DMS153 (cell line): ENCODE measurements at places on chromosomes 5 and 9.

- DNase-seq, result no peak
These were observed 49.4 kb downstream of the MEF2C start for GRCh38 chr5:88833371-88834130.

- DNase-seq, result no peak
These were observed 167.3 kb upstream of the MOCS2 start for GRCh38 chr5:53276825-53277224.

- DNase-seq, result no peak
These were observed 48.7 kb downstream of the CHD1 start for GRCh38 chr5:98880151-98880550.

DNA sequence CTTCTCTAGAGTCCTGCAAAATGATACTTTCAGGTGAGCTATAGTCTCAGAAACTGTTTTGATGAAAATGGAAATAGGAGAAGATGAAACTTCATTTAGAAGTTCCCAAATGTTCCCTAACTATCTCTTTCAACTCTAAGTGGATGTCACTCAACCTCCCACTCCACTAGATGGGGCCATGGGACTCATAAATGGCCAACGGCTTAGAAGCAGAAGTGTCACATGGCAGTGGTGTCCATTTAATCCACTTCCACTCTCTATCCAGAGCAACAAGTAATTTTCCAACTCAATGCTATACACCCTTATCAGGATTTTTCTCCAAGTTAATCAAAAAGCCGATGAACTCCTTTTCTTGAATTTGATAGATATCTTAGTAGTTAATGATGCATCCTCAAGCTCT is 295.7 kb downstream of the EDIL3 start:
- DNase-seq, result no peak

DNA sequence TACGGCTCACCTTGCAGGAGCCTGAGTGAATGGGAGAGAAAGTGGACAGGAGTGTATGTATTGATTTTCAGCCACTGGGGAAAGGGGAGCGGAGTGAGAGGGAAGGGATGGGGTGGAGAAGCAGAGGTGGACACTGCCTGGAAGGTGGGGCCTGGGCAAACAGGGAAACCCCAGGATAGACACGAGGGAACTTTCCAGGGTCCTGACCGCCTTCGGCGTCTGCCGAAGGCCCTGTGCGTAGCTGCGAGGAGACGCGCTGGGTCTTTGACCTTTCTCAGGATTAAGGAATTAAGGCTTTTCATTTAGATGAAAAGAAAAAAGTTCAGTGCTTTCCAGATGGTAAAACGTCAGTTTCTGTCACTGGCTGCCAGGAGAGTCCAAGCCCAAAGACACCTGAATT is 134.6 kb upstream of the RAPGEF1 start:
- no peak for DNase-seq

- peak; percentile 54 for DNase-seq
These were observed 119.5 kb downstream of the SYK start for GRCh38 chr9:90921104-90921503.

DNA sequence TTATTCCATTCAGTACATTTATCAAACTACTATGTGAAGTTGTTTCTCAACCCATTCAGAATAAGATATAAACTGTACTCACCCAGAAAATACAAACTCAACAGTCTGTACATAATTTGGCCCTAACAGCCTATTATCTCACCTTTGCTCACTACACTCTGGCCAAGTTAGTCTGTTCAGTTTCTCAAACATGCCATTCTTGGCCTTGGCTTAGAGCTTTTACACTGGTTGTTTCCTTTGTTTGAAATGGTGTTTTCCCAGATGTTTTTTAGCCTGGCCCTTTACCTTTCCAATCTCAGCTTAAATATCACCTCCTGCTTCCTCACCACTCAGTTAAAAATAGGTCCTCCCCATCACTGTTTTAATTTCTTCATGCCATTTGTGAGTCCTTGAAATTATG is 13.6 kb downstream of the CDC42SE2 start:
- no peak for DNase-seq

- DNase-seq, result no peak
These were observed 34.3 kb upstream of the FRMD3 start for GRCh38 chr9:83572524-83572923.

DNA sequence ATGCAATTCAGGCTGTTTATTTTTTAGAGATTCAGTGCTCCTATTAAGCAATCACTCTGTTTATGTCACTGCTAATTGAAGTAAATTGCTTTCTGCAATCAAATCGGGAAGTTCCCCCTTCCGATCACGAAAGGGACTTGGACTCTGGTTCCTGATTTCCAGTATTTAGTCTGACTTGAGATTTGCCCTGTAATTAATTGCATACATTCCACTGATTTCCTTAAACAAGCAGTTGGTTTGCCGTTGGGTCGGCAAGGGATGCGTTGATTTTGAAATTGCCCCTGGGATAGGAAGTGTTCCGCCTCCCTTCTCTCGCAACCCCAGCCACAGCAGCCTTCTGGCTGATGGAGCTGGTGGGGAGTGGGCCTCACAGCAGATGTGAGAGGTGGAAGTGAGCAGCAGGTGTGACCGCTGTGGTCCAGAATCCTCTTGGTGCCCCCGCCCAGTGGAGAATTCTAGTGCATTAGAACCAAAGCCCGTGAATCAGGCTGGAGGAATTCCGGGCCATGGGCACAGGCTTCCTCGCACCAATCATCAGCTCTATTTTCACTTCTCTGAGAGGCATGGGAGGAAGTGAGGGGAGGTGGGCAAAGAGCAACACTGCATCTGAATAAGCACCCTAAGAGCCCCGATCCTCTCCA is 102.5 kb downstream of the SPRY4 start:
- no peak for DNase-seq

DNA sequence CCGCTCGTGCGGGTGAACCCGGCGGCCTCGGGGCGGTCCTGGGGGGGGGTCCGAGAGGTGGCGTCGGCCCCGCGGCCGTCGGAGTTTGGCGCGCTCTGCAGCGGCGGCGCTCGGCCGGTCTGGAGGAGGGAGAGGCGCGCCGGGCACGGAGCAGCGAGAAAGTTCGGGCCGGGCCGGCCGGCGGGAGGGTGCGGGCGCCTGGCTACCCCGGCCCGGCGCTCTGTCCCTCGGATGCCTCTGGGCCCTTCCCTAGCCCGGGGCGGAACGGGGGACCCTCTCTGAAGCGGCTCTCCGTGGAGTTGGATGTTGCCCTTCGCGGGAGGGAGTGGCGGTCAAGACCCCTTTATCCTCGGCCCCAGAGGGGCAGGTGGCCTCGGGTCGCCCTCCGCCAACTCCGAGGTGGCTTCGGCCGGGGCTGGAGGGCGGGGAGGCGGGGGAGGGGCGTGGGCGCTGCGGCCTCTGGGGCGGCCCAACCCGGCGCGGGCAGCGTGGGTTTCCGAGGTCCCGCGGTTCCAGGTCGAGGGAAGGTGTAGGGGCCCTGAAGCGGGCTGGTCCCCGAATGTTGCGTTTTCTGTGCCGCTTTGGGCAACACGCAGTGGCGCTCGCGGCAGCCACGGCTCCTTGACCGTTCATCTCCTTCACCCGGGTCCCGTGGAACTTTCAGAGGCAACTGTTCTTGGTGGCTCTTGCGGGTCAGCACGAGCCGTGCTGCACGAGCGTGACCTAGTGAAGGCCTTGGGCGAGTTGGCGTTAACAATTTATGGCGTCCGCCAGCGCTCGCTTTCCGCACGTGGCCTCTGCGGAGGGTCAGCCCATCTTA is 290.5 kb downstream of the DOCK8 start:
- DNase-seq, result no peak

DNA sequence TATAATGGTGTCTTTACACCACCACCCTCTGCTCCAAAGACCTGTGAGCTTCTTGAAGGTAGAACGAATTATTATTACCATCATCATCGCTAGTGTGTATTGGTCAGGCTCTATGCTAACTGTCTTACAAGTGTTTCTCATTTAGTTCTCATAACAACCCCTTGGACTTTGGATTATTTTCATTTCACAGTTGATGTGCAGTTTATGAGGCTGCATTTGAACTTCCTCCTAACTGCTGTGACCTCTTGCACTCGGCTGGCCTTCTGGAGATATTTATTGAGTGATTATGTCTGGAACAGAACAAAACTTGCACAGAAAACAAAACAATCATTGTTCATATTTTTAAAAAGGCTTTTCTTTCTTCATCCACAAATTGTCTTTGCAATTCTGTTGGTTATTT is 306.3 kb upstream of the SGCD start:
- no peak for DNase-seq

DNA sequence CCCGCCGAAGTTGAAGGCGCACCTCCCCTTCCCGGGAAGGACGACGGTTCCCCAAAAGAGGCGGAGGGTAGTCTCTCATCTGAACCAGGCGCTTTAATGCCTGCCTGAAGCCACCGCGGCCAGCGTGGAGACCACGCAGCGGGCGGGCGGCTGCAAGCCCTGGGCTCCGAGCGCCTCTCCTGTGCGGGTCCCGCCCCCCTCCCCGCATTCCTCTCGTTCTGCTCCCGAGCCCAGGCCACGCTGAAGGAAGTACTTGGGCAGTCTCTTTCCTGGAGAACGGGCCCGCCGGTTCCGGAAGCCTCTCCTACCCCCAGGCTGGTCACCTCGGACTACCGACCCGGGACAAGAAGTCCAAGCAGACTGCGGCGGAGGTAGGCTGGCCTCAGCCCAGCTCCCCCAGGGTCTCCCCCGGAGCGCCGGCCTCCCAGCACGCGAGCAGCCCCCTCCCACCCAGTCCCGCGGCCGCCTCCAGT is 571 bp downstream of the PPIC start:
- no peak for DNase-seq

DNA sequence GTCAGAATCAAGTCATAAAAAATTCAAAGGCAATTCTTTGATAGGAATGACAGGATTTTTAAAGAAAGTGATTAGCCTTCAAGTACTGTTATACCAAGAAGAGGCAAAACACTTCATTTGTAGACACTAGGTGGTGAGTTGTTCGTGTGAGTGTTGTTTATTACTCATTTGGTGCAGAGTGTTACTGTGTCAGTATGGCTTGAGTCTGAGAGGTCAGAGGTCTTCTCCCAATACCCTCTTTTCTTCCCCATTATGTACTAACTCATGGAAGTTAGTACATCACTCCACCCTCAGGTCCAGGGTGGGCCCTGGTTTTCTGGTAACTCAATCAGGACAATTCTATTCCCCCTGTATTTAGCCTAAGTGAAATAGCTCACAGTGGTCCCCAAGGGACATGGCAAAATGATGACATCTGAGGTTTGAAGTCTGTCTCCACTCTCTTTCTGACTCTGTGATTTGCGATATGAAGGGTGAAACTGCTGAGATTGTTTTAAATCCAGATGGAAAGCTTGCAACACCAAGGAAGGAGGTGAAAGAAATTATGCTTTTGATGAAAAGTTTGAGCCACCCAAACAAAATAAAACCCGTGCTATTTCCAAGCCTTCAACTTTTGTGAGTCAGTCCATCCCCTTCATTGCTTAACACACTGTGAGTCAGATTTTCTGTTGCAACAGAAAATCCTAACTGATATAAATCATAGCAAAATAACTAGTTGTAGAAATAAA is 56.8 kb downstream of the NUDT12 start:
- no peak for DNase-seq

GRCh38 chr9:38214432-38214831 is 145.4 kb upstream of the SHB start:
- no peak for DNase-seq

GRCh38 chr9:134670042-134670525 is 28.5 kb downstream of the COL5A1 start:
- DNase-seq, result no peak

DNA sequence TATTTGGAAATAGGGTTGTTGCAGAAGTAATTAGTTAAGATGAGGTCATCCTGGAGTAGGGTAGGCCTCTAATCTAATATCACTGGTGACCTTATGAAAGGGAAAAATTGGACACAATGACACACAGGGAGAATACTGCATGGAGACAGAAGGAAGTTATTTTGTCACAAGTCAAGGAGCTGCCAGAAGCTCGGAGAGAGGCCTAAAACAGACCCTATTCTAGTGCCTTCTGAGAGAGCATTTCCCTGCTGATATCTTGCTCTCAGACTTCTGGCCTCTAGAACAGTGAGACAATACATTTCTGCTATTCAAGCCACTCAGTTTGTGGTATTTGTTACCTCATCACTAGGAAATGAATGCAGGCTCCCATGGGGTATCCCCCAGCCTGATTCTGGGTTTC is 332.9 kb downstream of the CSNK1G3 start:
- DNase-seq, result no peak

- no peak for DNase-seq
These were observed 40.3 kb downstream of the ADAM19 start for GRCh38 chr5:157535042-157535865.

GRCh38 chr5:79842006-79842881 is 148.8 kb downstream of the MTX3 start:
- no peak for DNase-seq

GRCh38 chr5:168023191-168023590 is 268.3 kb upstream of the WWC1 start:
- DNase-seq, result no peak

DNA sequence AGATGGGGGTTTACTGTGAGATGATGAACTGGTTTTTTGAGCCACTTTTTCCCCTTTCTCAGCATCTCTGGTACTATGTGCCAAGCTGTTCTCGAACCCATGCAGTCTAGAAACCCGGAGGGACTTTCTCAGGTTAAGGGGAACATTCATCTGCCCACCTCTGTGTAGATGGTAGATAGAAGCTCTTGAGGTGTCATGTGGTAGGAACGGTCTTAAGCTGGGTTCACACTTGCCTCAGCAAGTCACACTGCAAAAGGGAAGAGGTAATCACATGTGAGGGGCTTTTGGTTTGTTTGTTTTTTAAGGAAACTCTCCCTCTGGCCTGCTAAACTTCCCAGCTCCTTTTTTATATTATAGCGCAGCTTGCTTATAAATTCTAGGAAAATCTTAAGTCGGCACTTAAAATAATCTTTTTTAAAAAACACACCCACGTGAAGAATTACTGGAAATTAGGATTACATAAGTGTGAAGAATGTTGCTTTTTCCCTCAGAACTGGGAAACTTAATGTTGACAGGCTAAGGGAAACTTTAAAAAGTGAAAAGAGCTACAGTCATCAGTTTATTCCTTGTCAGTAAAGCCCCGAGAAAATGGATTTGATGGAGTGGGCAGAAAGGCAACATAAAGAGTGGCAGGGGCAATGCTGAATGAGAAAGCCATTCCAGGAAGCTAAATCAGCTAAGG is 430.3 kb downstream of the ARHGEF28 start:
- DNase-seq, result no peak

- no peak for DNase-seq
These were observed 58.7 kb upstream of the TRPC7 start for GRCh38 chr5:136423944-136424606.

- no peak for DNase-seq
These were observed 27.8 kb downstream of the NR5A1 start for GRCh38 chr9:124479371-124479770.

DNA sequence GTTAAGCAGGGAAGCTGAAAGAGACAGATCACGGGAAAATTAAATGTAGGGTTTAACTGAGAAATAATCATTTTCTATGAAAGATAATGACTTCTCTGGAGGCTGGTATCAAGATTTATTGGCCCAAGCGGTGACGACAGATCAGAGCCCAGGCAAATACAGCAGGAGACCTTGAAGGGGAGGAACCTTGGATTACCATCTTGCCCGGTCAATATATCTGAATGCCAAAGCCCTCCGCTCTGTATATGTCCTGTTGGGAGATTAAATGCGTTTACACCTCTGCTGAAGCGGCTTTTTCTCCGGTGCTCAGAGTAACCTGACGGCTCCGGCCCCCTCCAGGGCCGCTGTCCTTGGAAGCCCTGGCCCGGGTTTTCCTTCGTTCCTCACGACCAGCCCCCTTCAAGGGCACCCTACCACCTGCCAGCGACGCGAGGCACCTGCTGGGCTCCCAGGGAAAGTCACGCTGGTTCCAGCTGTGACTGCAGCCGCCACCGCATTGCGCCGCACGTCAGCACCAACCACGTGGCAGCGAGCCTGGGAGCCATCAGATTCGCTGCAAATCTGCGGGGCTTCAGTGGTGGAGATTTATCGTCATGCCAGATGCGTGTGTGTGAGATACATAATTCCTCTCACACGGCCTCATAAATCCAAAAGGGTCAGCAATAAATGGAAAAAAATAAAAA is 4.4 kb upstream of the QSOX2 start:
- DNase-seq, result no peak
